Stimulated activated CD8-positive, alpha-beta memory T cell treated with anti-CD3 and anti-CD28 coated beads, Interleukin-7, amount 100 ng/mL, for 24 hours (primary cell): ENCODE measurements at places on chromosomes 3 and 15.

- DNase-seq = no peak
These were observed 34.0 kb upstream of the ITGA11 start for GRCh38 chr15:68465861-68466560.

DNA sequence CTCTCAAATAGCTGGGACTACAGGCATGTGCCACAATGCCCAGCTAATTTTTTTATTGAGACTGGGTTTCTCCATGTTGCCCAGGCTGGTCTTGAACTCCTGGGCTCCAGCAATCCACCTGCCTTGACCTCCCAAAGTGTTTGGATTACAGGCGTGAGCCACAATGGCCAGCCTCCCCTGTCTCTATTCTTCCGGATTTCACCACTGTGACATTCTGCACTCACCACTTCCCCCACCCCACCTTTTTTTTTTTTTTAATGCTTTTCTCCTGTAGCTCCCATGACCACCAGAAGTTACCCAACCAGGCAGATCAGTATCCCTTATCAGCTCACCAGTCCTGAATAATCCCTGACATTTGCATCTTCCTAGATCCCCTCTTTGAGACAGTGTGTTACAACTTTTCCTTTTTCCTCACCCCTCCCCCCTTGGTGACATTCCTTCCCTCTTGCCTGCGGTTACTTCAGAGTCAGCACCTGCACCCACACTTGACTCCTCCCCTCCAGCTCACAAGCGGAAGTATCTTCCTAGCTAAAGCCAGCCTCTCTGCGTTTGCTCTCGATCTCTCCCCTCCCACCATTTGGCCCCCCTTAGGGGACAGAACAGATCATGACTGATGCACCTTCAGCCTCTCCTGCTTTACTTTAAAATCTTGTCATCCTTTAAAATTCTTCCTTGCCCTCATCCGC lies 13.5 kb upstream of the ZNF592 start:
- no peak for DNase-seq

GRCh38 chr3:120162400-120162799 lies 68.2 kb upstream of the GSK3B start:
- no peak for DNase-seq

DNA sequence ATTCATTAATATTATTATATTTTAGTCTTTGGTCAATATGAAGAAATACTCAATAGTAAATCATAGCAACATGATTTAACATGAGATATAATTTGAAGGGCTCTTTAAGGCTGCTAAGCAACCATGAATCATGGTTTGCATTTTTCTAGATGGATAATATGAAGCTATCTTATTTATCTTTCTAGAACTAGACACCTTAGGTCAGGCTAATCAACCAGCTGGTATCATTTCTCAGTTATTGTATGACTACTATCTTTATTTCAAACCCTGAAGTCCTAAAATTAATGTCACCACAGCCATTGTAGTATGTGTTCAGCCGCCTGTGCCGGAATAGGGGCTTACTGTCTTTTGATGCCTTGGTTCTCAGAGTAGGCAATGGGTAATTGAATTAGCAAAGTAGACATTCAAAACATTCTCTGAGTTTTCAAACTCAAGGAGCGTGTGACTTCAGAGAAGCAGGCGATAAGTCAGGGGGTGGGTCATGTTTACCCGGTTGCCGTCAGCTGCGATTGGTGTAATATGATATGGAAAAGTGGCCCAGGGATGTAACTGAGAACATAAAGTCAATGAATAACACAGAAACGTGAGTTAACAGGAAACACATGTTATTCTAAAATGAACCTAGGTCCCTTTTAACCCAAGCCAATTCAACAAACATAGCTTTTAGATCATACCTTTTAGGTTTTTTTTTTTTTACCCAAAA lies 93.4 kb upstream of the CTDSPL start:
- DNase-seq = no peak

DNA sequence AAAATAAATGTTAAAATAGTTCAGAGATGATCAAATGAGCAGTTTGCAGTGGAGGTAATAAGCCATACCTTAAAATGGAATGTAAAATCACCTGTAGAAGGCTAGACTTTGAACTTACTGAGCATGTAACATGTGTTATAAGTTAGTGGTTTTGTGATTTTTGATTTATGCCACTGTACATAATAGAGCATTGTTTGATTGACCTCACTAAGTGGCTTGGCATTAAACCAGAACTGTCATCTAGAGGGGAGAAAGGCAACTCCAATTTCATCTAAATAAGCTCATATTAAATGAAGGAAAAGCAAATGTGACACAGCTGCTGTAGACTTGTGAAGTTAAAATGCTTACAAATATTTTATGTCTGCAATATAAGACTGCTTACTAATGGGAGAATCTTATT lies 387.9 kb downstream of the ZIC1 start:
- no peak for DNase-seq

DNA sequence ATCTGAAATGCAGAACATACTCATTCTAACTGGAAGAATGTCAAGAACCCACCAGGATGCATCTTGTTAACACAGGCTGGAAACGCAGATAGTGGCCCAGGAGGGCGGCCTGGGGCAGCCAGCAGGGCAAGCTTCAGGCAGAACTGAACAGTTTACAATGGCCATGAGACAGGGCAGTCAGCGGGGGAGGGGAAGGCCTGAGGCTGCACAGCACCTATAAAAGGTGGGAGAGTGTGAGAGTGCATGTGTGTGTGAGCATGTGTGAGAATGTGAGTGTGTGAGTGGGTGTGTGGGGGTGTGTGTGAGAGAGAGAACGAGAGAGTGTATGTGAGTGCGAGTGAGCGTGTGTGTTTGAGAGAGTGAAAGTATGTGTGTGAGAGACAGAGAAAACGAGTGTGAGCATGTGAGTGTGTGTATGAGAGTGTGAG lies 26.8 kb upstream of the SLCO2A1 start:
- DNase-seq = no peak

GRCh38 chr3:33980252-33980651 lies 181.8 kb downstream of the PDCD6IP start:
- no peak for DNase-seq

DNA sequence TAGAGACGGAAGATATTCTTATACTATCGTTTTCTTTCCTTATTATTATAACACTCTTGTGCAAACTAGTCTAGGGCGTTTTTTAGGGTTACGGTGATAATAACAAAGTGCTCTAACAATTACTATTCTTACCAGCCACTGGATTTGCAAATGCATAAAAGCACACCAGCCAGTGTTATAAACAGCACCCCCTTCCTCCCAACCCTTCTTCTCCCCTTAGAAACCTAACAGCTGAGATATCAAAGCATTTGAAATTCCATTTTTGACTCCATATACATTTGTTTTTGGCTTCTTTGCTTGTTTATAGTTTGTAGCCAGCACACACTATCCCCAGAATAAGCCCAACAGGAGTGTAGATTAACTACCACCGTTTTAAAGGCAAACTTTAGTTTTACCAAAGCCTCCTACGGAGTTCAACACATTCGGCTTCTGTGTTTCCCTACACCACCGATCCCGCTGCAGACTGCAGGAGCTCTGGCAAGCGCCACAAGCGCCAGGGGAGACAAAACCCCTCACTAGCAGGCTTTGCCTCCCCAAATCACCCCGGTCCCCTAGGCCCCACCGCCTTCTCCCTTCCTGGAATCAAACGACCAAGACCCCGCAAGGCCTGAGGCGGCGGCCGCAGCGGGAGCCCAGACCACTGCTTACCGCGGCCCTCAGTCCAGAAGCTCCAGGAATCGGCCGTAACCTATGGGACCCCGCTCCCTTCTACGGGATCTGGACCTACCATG lies 461 bp downstream of the COPB2 start:
- DNase-seq = no peak

GRCh38 chr15:74580538-74581350 lies 34.9 kb upstream of the CLK3 start:
- no peak for DNase-seq

DNA sequence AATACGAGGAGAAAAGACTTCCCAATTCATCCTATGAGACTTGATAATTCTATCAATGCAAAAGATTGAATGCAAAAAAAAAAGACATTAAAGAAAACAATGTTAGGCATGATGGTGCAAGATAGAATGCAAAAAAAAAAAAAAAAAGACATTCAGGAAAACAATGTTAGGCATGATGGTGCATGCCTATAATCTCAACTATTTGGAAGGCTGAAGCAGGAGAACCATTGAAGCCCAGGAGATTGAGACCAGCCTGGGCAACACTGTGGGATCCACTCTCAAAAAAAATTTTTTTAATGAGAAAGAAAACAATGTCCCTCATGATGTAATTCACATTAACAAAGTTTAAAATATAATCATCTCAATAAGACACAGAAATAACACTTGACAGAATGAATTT lies 75.9 kb downstream of the MYO9A start:
- no peak for DNase-seq

DNA sequence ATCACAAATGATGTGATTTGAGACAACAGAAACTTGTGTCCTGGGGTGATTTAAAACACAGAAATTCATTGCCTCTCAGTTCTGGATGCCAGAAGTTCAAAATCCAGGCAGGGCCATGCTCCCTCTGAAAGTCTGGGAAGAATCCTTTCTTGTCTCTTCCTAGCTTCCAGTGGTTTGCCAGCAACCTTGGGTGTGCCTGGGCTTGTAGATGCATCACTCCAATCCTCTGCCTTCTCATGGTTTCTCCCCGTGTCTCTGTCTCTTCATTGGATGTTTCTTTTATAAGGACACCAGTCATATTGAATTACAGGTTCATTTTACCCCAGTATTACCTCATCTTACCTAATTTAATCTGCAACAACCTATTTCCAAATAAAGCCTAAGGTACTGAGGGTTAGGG lies 16.7 kb downstream of the ZPLD1 start:
- no peak for DNase-seq

DNA sequence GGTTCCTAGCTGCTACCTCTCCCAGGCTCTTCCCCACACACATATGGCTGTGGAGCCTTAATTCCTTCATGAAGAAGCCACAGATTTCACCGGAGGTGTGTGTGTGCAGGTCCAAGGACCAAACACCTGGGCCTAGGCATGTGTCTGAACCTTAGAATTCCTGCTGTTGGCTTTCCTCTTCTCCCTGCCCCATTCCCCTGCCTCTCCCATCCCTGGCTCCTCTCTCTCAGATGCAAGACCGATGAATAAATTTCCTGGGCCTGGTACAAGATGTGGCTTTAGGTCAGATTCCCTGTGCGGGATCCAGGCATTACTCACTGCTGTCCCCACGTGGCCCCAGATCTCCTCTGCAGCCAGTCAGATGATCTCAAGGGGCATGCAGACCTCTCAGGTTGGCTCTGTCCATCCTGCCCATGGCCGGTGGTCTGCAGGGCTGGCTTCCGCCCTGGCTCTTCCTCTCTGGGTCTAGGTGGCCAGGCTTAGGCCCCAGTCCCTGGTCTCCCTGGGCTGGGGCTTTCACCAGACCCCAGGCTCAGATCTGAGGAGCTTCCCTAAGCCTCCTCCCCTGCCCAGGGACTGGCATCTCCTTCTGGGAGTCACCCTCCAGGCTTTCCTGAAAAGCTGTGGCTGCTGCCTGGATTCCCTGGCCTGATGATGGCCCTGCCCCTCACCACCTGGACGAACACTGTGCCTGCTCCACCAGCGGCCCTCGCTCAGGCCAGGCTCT lies 20.5 kb downstream of the CCR9 start:
- no peak for DNase-seq

DNA sequence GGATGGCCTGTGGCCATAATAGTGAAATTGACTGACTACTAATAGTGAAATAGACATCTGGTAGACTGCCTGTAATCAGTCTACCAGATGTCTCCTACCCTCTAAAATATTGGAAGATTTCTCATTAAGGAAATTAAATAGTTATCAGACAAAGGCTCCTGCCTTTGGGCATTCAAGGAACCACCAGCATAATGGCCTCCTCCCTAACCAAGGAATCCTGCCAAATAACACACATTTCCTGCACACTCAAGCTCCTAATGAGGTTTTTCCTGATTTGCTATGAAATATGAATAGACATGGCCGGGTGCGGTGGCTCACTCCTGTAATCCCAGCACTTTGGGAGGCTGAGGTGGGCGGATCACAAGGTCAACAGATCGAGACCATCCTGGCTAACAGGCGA lies 14.6 kb downstream of the NUSAP1 start:
- no peak for DNase-seq

- peak; percentile 4 for DNase-seq
These were observed 32.8 kb downstream of the ZNF589 start for GRCh38 chr3:48273594-48274211.

GRCh38 chr3:69791919-69792399 lies 52.7 kb downstream of the MITF start:
- no peak for DNase-seq

DNA sequence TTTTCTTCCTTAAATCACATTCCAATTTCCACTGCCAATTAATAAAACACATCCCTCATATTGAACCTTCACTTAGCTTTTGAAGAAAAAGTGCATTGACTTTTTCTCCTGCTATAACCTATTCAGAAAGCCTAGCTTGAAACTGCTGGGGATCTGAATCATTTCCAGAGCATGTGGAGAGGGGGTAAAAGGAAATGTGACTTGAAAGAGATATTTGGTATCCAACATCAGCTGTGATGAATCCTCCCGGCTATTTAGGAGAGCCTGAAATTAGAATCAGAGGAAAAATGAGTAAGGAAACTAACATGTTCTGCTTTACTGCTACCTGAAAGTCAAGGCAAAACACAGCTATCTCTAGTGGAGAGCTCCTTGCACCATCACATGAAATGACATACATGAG lies 2.6 kb upstream of the GNB5 start:
- DNase-seq = no peak

DNA sequence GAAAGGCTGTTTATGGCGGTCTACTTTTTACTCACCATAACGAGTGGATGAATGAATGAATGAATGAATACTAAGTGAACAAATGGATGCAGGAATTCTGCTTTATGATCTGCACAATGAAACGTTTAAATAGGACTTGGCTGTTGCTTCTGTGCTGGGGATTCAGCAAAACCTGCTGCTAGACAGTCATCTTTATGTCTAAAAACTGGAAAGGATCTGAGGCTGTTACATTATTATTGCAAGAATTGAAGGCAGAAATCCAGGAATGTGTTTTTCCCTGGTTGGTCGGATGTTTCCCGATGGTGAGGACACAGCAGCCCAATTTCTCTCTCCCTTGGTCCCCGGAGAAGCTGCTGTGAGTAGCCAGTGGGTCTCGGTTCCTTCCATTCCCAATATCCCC lies 94.2 kb downstream of the GABRG3 start:
- no peak for DNase-seq

DNA sequence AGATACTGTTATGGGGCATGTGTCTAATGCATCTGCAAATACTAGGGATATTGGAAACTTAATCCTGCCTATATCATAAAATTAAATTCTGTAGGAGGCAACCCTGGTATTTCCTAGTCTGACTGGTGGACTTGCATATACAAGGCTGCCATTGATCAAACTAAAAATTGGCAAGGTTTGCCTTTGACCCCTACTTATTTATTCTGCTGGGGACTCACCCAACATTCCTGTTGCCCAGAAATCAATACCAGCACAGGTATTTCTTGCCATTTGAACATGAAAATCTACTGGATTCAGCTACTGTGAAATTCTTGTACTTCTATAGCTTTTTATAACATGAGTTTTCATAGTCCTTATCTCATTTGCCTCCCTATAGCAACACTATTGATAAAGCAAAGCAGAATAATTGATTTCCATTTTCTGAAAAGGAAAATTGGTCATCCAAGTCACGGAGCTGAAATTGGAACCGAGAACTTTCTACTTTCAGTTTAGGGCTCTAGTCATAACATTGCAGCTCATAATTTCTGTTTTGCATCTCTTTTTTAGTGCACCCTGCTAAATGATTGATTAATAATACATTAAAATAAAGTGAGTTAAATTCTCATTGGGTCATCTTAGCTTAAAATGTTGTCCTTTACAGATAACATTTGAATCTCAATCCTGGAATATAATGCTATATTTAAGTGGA lies 365.2 kb downstream of the MFSD1 start:
- DNase-seq = no peak
